ENCODE measurements at places on chromosomes 2 and 18.

DNA sequence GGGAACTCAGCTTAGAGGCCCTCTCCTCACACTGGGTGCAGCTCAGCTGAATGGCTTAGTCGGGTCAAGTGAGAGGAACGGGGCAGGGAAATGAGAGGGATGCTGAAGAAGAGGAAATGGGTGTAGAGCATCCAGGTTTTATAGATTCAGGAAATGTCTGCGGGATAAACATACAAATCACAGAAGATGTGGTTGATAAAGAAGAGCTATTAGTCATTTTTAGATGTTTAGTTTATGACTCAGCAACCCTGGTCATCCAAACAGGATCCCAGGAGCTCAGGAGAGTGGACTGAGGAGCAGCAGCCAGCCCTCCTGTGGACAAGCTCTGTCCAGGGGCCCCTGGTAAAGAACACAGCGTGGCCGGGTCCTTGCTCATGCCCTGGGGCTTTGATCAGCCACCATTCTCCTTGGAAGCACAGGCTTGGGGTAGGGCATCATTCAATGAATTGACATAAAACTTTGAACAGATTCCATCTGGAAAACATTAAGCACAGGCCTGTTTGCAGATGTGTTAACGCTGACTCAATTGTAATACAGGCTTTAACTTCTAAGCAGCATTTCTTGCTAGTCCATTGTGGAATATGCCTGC lies 83.0 kb downstream of the NPAS2 start:
- no peak for DNase-seq

- DNase-seq, result no peak
Measured at GRCh38 chr2:100267751-100268150, 54.5 kb downstream of the LONRF2 start.

- DNase-seq, result no peak
Measured at GRCh38 chr18:32439802-32440201, 30.9 kb downstream of the GAREM1 start.

GRCh38 chr2:158142568-158143332 lies 41.1 kb downstream of the UPP2 start:
- no peak for DNase-seq

GRCh38 chr18:7021994-7022840 lies 95.4 kb downstream of the LAMA1 start:
- no peak for DNase-seq

DNA sequence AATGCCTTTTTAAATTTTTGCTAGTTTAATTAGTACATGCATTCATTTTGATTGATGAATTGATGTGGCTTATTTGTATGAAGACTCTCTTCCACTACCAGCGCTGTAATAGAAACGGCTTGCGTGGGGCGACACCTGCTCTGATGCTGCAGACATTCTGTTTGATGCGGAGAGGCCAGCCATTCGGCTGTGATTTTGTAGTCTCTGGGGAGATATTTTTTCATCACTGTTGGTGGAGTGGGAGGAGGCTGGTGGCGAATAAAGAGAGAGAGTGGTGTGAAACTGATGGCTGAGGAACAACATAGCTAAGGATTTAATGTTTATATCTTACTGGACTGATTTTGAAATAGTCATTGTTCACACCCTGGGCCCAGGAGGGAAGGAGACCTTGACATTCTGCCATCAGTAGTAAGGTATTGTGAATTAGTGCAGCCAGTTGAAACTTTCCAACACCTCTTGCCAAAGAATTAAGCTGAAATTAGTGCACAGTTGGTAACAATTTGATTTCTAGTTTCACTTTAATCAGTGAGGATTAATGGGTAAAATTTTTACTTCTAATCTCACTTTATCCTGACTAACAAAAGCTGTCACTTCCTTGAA lies 224.1 kb downstream of the MTX2 start:
- no peak for DNase-seq

- no peak for DNase-seq
Measured at GRCh38 chr2:63124218-63124617, 73.6 kb downstream of the OTX1 start.

- DNase-seq, result no peak
Measured at GRCh38 chr2:47345590-47345924, 57.4 kb upstream of the MSH2 start.

DNA sequence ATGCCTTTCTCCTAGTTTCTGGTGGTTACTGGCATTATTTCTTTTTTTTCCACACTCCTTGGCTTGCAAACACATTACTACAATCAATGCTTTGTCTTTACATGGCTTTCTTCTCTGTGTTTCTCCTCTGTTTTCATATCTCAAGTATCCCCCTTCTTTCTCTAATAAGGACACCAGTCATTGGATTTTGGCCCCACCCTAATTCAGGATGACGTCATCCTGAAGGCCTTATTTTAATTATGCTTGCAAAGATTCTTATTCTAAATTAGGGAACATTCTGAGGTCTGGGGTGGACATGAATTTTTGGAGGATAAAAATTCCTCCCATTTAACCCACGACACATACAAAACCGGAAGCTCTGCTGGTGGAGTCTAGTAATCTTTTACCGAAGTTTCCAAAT lies 1556.6 kb downstream of the DPP10 start:
- no peak for DNase-seq

- DNase-seq, result no peak
Measured at GRCh38 chr2:160381425-160381951, 112.1 kb downstream of the RBMS1 start.

DNA sequence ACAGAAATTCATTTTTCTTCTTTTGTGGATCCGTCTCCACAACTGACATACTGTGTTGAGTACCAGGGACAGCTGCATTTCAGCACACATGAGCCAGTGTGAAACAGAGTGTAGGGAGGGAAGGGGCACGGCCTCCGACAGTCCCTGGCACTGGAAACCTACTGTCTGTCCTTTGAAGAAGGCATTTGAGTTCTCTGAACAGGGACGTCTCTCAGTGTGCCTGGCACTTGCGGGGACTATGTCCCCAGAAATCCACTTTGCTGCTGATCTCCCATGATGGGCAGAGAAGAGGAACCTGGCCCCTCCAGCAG lies 48.1 kb downstream of the PLB1 start:
- DNase-seq, result no peak

GRCh38 chr2:240326246-240326645 lies 109.2 kb upstream of the GPC1 start:
- DNase-seq, result no peak

- no peak for DNase-seq
Measured at GRCh38 chr2:156472686-156473085, 36.5 kb downstream of the GPD2 start.

GRCh38 chr18:6487968-6488367 lies 73.3 kb upstream of the L3MBTL4 start:
- no peak for DNase-seq

DNA sequence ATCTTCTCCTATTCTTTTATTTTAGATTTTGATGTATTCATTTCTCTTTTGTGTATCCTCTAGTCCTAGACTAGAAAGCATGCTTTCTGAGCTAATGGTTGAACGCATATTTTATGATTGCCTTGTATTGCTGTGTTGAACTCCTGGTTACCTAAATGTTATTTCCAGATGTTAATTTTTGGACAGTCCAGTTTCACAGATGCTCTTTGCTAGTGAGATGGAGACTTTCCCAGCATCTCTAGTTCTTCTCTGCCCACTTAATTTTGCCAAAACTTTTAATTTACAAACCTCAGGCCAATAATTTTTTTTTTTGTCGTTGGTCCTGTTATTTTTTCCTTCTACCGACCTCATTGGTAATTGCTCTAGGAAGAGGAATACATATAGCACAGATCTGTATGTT lies 153.2 kb downstream of the HAUS1 start:
- DNase-seq, result no peak

DNA sequence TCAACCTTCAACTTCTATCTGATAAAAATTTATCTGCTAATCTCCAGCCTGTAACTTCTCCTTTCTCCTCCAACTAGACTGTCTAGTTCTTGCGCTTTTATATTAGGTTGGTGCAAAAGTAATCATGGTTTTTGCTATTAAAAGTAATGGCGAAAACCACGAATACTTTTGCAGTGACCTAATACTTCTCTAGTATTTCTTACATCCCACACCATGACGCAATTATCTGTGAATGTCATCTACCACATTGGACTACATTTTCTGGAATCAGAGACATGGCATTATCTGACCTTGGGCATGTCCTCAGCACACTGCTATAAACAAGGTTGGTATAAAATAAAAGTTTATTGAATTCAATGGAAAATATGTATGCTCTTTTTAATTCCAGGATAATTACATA lies 370.2 kb upstream of the LYPD1 start:
- DNase-seq, result no peak

DNA sequence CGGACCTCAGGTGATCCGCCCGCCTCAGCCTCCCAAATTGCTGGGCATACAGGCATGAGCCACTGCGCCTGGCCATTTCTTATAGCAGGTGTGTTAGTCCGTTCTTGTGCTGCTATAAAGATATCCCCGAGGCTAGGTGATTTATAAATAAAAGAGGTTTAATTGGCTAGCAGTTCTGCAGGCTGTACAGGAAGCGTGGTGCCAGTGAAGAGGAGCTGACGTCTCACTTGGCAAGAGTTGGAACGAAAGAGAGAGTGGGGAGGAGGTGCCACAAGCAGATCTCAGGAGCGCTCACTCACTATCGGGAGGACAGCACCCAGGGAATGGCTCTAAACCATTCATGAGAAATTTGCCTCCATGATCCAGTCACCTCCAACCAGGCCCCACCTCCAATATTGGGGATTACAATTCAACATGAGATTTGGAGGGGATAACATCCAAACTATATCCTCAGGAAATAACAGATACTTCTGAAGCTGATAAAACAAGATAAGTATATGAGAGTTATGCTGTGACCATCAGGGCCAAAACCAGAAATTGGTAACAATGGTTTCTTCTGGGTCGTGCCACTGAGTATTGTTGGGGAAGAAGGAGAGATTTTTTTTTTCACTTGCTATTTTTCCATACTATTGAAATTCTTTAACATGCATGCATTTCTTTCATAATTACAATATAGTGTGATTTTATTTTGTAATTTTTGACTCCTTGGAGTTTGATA lies 7.4 kb upstream of the RMC1 start:
- no peak for DNase-seq

- no peak for DNase-seq
Measured at GRCh38 chr18:75127143-75128021, 81.6 kb downstream of the PTGR3 start.

DNA sequence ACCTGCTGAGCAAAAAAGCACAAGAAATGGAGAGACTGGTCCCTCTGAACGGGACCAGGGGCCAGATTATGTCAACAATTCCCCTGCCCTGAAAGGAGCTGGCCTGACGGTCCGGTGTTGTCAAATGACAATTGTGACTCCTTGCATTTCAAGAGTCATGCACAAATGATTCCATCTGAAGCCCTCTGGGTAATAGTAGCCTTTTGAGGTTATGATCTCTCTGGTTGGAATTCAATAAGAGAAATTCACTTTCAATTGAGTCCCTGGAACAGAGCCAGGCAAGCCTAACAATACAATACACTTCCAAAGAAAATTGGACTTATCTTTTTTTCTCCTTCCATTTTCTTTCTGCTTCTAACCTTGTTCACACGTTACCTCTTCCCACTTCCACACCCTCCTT lies 116.9 kb downstream of the C1D start:
- no peak for DNase-seq

DNA sequence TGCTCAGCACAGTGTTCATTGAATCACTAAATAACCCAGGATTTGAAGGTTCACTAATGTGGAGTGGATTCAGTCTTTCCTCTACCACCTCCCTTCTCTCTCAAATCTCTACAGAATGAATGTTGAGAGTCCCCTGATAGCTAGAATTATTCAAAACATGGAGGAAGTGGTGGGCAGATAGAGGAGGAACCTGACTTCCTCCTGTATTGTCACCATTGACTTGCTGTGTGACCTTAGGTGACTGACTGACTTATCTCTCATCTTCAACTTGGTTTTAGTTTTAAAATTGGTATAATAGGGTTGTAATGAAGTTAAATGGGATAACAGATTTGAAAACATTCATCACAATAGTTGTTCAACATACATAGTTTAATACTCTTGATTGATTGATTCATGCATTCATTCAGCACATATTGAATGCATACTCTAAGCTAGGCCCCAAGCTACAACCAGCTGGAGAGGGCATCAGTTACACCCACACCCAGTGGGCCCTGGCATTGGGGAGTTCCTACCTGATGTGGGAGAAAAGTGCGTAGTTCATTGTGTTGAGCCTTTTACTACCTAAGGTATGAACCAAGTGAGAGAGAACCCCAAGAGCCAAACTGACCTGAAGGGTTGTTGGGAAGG lies 96.0 kb downstream of the WDR7 start:
- no peak for DNase-seq
